T-helper 17 cell (primary cell): ENCODE measurements at places on chromosomes 3 and 15. TPM values are rescaled to one million over a fixed set of nuclear protein-coding genes. Genes with fewer than 3 reads are reported as not detected.

The STRIT1 gene
- not detected for total RNA-seq

The WNT5A gene
- not detected for total RNA-seq

The ANKUB1 gene
- not detected for total RNA-seq

DNA sequence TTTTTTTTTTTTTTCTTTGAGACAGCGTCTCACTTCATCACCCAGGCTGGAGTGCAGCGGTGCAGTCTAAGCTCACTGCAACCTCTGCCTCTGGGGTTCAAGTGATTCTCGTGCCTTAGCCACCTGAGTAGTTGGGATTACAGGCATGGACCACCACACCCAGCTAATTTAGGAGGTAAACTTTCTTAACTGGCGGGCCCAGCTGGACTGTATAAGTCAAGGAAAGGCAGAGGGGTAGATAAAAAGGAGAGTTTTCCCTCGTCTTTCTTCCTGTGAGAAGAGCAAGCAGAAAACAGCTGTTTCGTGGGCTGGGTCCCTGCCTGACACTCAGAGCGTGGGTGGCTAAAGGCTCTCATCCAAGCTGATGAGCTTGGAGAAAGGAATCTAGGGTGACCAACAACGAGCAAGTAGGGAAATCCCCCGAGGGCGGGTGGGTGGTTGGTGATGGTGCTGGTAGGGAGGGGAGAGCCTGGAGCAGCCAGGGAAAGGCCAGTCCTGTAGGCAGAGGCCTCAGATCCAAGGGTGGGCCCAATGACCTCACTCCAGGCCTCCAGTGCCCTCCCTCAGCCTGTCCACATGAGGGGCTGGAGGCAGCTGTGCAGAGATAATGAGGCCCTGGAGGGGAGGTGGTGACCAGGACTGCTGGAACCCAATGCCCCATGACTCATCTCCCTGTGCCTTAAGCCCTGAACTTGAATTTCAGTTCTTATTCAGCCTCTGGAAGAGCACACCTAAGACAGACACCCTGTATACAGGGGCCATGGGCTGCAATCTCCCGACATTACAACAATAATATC is 43.1 kb upstream of the LIMD1 start:
- peaks cover 2% of the 10 kb centered on the region for H3K36me3 ChIP-seq

DNA sequence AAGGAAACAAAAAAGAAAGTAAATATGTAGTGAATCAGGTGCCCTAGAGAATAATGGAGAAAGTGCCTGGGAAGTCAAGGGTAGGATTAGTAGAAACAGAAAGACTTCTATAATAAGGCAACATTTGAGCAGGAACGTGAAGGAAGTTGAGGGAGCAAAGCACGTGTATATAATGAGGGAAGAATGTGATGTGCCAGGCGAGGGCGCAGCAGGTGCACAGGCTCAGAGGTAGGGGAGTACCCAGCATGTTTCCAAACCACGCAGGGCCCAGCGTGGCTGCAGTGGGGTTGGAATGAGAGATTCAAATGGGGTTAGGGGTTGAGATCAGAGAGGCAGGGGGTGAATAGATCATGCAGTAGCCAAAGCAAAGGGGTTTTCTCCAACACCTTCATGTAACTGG is 91.9 kb upstream of the VGLL4 start:
- no peak for DNase-seq
- H3K4me3 ChIP-seq = peak overlapping the region; percentile 64
- peaks cover 12% of the 10 kb centered on the region for H3K27me3 ChIP-seq
- peaks cover 7% of the 10 kb centered on the region for H3K4me1 ChIP-seq
- H3K36me3 ChIP-seq = peaks cover 3% of the 10 kb centered on the region

DNA sequence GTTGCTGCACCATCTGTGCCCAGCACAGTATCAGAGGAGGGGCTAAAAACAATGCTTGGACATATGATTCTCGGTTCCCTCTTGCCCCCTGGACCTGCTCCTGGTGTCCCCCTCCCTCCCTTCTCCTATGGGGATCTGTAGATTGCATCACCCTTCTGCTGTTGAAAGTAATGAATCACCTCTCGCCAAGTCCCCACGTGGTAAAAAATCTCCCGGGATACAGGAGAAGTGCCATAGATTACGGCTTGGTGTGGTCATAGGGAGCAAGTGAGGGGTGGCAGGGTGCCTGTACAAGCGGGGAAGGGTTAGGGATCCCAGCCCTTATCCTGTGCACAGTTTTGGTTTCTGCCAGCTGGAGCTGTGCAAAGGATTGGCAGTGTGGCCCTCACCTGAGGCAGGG is 37.7 kb downstream of the AMOTL2 start:
- H3K4me1 ChIP-seq = no peaks in the 10 kb centered on the region
- H3K27ac ChIP-seq = peak overlapping the region; percentile 43
- no peak for DNase-seq
- H3K4me3 ChIP-seq = no peak overlapping the region
- H3K36me3 ChIP-seq = peaks cover 2% of the 10 kb centered on the region

GRCh38 chr3:52703341-52703740 is 2.2 kb downstream of the GLT8D1 start:
- DNase-seq = no peak
- no peak overlapping the region for H3K4me3 ChIP-seq
- H3K27me3 ChIP-seq = no peaks in the 10 kb centered on the region
- no peaks in the 10 kb centered on the region for H3K36me3 ChIP-seq
- peaks cover 14% of the 10 kb centered on the region for H3K4me1 ChIP-seq
